ENCODE measurements at places on chromosomes 1 and 21.

DNA sequence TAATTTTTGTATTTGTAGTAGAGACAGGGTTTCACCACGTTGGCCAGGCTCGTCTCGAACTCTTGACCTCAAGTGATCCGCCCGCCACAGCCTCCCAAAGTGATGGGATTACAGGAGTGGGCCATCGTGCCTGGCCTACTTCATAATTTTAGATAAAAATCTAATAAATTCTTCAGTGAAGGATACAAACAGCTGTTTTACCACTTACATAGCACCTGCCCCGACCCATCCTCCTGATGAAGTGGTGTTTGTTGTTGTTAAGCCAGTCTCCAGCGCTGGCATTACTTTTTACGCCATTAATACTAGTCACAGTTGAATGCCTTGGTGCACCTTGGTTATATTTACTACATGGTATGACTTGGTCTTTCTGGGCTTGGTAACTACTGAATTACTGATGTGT, 12.3 kb upstream of the RAP1GAP start:
- no peak for DNase-seq

DNA sequence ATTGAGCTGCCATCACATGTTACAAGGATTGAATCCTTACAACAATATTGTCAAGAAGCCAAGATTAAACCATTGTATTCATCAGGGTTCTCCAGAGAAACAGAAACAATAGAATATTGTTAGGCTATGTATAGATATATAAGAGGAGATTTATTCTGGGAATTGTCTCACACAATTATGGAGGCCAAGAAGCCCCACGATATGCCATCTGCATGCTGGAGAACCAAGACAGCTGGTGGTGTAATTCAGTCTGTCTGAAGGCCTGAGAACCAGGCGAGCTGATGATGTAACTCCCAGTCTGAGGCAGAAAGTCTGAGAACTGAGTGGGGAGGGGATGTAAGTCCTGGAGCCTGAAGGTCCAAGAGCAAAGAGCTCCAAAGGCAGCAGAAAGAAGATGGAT, 14.5 kb upstream of the TTF2 start:
- DNase-seq = no peak

DNA sequence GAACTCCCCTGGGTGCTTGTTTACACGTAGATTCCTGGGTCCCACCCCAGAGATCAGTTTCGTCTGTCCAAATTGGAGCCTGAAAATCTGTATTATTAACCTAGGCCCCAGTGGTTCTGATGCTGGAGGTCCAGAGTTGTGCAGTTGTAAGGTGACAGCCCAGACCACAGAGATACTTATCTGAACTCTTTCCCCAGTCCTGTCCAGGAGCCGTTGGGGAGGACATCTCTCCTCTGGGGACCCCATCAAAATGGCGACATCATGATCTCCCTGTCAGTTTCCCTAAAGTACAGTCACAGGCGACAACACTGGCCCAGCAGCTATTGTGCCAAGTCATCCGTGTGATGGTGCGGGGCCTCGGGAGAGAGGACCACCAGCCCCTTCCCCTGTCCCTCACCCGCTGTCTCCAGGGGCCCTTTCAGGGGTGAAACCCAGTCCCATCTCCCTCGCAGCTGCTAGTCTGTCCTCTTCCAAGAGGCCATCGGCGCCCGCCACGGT, 749 bp upstream of the EFHD2 start:
- no peak for DNase-seq

GRCh38 chr1:119108988-119109387, 31.5 kb downstream of the WARS2 start:
- DNase-seq = no peak

DNA sequence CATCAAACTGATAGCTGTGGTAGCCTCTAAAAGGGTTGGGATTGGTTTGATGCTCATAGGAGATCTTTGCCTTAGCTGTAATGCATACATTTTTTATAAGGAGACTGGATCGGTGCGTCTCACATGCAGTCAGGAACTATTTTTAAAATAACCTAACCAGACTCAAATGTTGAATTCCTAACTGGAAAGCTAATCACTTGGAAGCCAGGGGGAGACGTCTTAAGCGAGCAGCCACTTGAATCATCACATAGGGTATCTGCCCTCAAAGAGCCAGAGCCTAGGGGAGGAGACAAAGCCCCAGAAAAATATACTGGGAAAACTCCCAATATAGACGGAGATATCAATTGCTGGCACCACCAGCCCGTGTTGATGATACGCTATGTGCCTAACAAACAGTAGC, 61.7 kb upstream of the PUM1 start:
- DNase-seq = no peak

GRCh38 chr1:7103361-7103782, 318.1 kb downstream of the CAMTA1 start:
- no peak for DNase-seq

DNA sequence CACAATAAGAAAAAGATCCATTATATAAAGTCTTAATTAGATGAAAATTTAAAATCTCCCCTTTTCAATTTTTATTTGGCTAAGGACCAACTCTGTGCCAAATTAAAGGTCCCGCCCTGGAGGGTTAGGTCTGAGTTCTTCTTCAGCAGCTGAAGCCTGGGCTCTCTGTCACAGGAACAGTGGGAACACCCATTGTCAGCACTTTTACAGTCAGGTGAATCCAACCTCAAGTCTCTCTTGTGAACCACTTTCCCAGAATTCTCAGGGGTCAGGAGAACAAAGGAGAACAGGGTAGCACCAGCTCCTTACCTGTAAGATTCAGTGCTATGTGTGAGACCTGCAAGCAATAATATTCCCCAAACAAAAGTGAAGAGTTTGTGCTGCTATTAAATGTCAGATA, 25.1 kb upstream of the HJV start:
- no peak for DNase-seq

- DNase-seq = no peak
Observed at GRCh38 chr1:95547005-95547404, 313.0 kb downstream of the RWDD3 start.

DNA sequence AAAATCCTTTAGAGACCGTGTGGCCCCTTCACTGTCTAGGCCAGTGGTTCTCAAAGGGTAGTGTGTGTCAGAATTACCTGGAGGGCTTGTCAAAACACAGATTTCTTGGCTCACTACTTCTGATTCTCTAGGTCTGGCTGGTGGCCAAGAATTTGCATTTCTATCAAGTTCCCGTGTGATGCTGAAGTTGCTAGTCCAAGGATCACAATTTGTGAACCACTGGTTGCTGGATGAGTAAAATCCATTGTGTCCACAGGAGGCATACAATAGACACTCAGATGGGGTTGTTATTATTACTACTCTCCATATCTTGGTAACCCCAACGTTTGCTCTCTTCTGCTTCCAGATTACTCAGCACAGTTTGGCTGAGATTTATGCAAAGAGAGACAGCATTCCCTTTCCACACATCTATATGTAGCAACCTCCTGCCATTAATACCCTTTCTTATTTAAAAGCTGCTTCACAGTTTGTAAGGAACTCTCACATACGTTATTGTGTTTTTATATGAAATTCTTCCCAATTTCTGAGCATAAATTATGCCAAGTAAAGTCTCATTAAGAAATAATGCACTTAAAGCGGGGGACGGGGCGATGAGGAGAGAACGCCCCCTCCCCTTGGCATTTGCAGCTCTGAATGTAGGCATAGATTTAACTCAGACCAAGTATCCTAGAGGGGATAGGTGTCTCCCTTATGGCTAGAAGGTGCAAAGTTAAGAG, 720 bp upstream of the TMCC2 start:
- no peak for DNase-seq

- no peak for DNase-seq
Observed at GRCh38 chr1:219771080-219771479, 157.3 kb downstream of the SLC30A10 start.

- DNase-seq = no peak
Observed at GRCh38 chr1:41664861-41665640, 180.6 kb upstream of the EDN2 start.

DNA sequence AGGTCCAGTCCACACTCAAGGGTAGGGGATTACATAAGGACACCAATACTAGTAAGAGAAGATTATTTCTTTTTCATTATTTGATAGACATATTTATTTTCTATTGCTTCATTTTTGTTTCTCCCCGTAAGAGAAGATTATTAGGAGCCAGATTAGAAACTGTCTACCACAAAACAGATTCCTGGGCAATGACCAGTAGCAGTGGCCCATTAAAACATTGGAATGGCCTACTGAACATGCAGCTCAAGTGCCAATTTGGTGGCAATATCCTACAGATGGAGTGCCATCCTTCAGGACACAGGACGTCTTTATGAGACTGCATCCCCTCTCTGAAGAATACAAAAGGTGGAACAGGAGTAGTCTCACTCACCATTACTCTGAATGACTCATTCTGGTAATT, 34.0 kb upstream of the ARHGAP29 start:
- no peak for DNase-seq

GRCh38 chr1:92784021-92784638, 778 bp downstream of the EVI5 start:
- no peak for DNase-seq

DNA sequence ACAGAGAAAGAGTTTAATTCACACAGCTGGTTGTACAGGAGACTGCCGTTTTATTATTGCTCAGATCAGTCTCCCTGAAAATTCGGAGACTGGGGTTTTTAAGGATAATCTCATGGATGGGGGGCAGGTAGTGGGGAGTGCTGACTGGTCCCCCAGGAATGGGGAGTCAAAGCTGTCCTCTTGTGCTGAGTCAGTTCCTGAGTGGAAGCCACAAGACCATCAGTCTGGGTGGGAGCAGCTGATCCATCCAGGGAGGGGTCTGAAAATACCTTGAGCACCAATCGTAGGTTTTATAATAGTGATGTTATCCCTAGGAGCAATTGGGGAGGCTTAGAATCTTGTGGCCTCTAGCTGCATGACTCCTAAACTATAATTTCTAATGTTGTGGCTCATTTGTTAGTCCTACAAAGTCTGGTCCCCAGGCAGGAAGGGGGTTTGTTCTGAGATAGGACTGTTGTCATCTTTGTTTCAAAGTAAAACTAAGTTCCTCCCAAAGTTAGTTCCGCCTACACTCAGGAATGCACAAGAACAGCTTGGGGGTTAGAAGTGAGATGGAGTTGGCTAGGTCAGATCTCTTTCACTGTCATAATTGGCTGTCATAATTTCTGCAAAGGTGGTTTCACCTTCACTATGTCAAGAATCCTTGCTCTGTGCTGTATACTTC, 50.3 kb downstream of the TRAF5 start:
- no peak for DNase-seq

GRCh38 chr1:201693890-201694607, 134.9 kb upstream of the IPO9 start:
- DNase-seq = no peak

DNA sequence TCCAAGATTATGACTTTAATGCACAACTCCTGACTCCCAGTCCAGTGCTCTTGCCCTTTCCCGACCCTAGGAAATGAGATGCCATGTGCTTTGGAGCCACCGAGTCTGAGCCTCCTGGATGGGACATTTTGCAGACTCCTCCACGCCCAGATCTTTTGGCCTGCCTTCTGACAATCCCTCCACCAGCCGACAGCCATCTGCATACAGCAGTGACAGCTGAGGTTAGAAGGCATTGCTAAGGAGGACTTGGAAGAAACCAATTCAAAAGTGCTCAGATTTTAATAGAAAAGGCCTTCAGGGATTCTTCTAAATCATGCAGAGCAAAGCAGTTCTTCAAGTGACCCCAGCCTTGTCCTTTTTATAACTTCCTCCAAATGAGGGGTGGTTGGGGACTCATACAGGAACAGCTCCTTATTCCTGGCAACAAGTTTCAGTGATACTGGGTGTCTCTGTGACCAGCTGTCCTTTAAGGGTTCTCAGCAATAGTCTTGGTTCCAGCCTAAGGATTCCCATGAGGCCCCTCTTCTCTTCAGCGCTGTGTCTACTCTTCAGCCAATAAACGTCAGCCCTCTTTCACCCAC, 369.3 kb downstream of the PBX1 start:
- no peak for DNase-seq

DNA sequence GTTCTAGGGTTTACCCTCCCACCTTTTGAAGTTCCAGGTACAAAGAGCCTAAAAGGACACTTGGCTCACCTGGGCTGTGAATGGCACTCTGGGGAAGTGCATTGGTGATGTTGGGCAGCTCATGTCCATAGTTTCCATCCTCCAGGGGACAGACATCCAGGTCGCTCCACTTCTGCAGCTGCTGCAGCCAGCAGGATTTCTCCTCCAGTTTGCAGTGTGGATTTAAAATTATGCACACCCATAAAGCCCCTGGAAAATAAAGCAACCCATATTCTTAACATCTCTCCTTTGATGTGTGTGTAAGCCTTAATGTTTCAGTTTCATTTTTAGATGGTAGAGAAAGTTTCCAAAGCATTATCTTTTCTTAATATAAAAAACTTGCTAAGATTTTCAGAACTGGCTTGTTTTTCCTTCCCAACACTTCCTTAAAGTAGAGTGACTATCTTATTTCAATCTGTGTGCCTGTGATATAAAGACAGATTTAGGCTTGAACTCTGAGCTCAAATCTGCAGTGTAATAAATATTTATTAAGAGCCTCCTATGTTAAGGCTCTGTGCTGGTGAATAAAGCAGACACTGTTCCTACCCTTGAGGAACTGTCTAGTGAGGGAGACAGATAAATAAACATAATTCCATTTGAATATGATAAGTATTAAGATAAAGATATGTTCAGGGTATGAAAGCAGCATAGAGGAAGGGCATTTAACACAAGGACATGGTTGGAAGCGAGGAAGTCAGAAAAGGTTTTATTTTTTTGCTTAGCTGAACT, 39.1 kb downstream of the UROD start:
- DNase-seq = no peak

DNA sequence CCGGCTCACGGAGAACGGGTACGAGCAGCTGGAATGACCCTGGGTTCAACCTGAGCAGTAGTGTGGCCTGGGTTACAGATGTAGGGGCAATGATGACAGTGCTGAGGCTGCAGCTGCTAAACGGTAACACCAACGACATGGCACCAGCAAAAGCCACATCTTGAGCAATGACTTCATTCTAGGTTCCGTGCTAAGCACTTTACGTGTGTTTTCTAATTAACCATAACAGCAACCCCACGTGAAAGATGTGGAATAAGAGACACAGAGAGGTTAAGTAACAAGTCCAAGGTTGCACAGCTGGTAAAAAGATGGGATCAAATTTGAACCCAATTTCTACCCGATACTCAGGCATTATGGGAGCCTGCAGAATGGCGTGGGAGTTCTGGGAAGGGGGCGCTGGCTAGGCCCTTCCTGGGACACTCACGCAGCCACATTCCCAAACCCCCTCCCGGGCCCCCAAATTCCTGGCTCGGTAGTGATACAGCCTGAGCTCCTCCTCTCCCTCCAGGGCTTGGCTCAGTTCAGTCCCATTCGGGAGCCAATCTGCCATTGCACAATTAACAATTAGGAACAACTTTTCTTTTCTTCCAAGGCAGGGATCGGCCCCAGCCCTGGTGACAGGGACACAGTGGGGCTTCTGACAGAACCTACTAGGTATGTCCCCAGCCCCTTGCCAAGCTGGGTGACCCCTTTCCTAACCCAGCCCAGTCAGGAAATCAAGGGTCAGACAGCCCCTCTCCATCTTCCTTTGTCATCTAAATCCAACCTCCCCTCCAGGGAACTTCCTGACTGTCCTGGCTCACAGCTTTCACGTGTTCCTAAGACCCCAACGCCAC, 23.8 kb upstream of the ECE1 start:
- DNase-seq = no peak

DNA sequence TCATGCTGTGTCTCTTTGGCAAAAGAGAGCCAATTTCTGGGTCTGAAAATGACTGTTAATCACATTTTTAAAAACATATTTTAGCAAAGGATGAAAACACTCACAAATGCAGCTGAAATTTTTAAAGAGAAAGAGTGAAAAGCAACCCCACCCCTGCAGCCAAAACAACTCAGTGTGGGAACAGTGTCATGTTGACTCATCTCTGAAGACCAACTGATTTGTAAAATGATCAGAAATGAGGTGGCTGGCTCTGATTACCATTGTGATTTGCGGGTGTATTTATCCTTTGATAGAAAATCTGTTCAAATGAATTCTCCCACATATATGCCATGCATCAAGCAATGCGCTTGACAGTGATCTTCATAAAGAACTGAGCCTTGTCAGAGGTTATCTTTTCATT, 287.0 kb upstream of the ESRRG start:
- DNase-seq = no peak

All from NCI-H2107 (cell line).